ENCODE measurements at places on chromosomes 3 and 15.
A peak's percentile ranks its signal among the peaks of the same experiment; 100 is the strongest.

- no peak for DNase-seq
Measured at GRCh38 chr15:91422797-91423196, 322.7 kb downstream of the SV2B start.

- DNase-seq: no peak
Measured at GRCh38 chr15:61256231-61256630, 27.1 kb upstream of the RORA start.

GRCh38 chr15:62756326-62756994 lies 286.1 kb upstream of the TPM1 start:
- no peak for DNase-seq

GRCh38 chr3:141597931-141598330 lies 111.1 kb downstream of the RASA2 start:
- no peak for DNase-seq

DNA sequence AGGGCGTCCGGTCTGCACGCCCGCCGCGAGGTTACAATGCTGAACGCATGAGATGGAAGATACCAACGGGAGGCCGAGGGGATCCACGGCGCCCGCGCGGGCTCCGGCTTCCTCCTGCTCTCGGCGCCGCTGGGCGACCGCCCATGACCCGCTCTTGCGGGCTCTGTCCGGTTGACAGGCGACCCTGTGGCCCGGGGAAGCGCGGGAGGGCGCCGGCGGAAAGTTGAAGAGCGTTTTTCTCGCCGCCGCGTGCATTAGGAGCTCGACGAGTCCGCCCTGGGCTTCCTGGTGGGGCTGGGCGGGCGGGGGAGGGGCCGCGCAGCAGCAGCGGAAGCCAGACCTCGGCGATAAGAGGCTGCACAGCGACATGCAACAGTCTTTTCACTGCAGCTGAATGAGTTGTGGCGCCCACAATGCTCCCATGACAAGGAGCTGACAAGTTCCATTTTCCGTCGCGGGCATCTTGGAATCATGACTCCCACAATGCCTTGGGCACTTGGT lies at the start of gene MBNL1:
Gene MBNL1 (plus strand): TSS at position 375 of the 501 bp plus-strand sequence. CDS start 31,265 bp downstream, outside the sequence.
- DNase-seq: peak; percentile 84

DNA sequence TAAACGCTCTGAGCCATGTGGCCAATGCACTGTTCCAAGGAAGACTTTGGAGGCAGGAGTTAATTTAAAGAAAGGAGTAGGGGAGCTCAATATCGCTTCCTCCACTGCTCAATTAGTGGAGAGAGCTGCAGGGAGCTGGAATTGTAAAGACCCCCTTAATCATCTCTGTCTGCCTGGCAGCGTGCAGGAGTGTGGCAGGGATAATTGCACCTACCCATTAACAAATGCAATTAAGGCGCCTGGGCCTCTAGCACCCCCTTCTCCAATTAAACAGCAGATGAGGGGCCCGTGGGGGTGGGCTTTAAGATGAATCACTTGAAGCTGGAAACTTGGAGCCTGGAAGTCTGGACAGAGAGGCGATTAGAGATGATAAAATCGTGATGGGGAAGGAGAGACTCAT lies 61.7 kb upstream of the GLCE start:
- no peak for DNase-seq

DNA sequence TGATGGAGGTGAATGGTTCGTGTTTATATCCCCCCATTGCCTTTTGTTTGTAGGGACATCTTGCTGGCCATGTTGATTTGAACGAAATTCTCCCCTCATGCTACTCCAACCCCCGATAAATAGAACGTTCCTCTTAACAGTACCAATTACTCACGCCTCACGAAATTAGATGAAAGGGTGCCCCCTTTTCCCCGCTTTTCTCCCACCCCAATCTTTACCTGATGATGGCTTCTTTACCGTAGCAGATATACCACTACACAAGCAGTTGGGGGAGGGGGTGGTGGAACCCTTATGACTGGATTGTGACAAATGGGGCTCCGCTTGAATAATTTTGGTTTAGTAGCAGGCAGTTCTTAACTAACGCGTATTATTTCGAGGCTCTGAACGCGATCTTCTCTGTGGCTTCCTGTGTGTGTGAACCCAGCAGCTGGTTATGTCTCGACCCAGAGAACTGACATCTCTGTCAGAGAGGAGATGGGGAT lies 1.1 kb downstream of the PIAS1 start:
- DNase-seq: peak; percentile 47

- DNase-seq: no peak
Measured at GRCh38 chr3:99041747-99042146, 140.3 kb upstream of the DCBLD2 start.

GRCh38 chr3:53672981-53673380 lies 173.2 kb downstream of the CHDH start:
- no peak for DNase-seq

GRCh38 chr15:60801395-60801794 lies 322.5 kb upstream of the ICE2 start:
- DNase-seq: no peak

DNA sequence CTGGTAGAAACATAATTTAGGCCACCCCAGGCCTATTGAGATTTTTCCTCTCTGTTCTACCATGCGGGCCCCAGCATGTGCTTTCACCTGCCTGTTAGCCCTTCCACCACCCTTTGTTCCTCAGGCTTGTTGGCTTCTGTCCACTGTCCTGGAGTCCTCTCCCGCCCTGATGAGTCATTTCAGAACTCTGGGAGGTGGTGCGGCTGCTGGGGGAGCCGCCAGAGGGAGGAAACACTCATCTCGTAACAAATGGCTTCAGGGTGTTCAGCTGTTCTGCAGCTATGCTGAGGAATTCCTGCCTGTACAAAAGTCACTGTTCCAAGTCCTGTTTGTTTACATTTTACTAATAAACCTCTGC lies 36.3 kb downstream of the LRTM1 start:
- no peak for DNase-seq

DNA sequence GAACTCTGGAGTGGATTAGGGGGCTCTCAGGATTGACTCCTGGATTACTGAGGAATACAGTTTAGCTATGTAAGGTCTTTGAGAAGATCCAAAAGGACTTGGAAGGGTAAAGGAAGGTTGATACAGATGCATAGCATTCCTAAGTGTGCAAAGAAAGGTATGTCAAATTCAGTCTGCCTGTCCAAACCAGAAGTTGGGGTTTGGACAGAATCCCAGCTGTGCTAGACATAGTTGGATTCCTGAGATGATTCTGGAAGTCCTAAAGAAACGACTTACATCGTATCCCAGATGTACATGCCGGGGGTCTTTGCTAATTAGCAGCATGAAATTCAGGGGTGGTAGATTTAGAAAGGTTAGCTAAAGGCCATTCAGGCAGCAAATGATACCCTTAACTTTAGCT lies 97.7 kb upstream of the TSPAN3 start:
- DNase-seq: no peak

DNA sequence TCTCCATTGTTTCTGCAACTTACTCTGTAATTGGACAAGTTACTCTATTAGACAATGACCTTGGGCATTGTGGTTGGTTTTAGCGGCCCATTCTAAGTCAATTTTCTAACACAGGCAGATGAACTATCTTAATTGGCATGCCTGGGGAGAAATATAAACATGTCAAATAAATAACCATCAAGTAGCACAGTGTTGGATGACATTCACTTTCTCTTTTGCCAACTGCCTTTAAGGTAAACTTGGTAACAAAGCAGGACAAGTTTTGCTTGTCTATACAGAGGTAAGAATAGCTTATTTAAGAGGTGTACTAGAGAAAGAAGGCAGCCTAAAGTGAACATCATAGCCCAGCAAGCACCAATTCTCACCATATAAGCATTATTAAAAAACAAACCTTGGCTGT lies 599.6 kb downstream of the GBE1 start:
- DNase-seq: no peak

DNA sequence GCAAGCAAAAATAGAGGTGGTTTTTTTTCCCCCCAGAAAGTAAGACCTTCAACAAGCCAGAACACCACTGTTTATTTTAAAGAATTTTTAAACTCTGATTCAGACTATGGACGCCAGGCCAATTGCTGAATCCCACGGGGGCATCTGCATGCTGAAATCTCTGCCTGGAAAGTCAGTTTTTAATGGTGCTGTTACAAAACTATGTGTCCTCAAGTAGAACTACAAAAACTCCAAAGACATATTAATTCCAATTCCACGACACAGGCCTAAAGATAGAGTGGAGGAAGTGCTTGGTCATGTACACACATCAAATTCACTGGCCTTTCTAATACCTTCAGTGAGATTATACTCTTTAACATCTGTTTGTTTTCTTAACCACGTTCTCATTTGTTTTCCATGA lies 490.5 kb upstream of the NR2F2 start:
- DNase-seq: no peak

DNA sequence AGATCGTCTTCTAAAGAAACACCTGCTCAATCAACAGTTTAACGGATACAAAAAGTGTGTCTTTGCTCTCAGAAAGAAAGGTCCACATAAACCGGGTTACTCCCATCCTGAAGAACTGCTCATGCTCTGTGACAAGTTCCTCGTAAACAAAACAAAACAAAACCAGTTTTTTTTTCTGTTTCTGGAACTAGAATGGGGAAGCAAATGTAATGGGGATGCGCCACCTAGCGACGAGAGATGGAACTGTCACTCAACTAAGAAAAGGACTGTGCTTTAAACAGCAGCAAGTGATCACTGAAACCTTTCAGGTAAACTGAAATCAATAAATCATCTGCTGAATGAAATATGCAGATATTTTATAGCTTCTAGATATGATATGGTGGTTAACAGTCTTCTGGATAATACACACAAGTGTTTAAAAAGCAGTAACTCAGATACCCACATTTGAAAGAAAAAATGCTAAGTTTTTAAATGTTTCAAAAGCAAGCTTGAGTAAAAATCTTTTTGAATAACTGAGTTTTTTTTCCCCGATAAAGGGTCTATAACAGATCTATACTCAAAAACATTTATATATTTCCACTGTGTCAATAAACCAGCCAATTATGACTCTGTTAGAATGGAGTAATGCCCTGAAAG lies 10.9 kb downstream of the TM2D3 start:
- peak; percentile 73 for DNase-seq

GRCh38 chr3:13198264-13198879 lies 125.1 kb upstream of the IQSEC1 start:
- DNase-seq: peak; percentile 4

GRCh38 chr15:64333986-64334929 lies 21.7 kb downstream of the CSNK1G1 start:
- peak; percentile 33 for DNase-seq

DNA sequence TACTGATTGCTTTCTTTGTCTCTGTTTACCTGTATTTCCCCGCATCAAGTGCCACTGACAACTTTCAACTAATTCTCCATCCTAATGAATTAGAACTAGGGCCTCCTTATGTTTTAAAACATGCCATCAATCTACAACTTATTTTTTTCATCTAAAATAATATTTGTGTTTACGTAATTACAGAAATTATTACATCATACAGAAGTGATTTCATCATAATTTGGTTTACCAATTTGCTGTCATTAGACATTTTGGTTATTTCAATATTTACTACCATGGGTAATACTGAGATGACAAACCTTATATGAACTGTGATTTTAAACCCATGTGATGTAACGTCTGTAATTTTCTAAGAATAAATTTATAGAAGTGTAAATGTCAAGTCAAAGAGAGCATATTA lies 468.0 kb upstream of the IL12A start:
- no peak for DNase-seq

- DNase-seq: no peak
Measured at GRCh38 chr3:46876313-46877300, 914 bp upstream of the PTH1R start.

GRCh38 chr15:51075826-51076523 lies 18.7 kb downstream of the TNFAIP8L3 start:
- no peak for DNase-seq

- no peak for DNase-seq
Measured at GRCh38 chr15:87572381-87572910, 684.1 kb downstream of the NTRK3 start.

DNA sequence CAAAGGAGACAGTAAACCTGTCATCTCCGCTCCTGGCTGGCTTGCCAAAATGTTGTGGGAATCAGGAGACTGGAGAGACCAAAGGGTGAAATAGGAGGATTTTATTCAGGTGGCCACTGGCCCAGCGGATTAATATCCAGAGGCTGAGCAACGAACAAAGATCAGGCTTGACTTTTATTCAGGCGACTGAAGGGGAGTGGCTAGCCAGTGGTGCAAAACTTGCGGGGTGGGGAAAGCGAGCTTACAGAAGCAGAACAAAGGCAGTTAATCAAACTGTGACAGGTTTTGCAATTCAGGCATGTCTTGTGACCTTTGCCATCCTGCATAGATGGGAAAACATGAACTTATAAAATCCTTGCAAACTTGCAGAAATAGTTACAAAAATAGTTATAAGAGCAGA lies 19.8 kb upstream of the ACAD9 start:
- DNase-seq: no peak

DNA sequence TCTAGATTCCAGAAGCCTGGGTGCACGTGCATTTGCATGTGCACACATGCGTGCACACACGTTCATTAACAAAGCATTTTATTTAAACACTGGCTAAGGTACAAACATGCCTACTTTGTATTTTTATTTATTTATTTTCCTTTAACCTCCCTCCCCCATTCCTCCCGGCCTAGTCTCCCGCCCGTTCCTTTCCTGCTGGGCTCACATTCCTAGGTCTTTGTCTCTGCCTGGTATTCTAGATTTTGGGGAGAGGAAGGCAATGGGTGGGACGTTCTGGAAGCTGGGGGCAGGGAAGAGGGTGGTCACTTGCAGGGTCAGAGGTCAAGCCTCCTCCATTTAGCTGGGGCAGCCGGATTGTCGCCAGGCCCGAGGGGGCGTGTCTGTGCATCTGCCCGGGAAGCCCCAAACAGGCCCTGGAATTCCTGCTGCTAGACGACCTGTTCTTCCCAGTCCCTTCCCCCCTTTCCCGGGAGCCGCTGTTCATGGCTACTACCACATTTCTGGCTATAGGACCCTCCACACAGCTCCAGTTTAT lies 51.8 kb downstream of the TRIM71 start:
- no peak for DNase-seq

DNA sequence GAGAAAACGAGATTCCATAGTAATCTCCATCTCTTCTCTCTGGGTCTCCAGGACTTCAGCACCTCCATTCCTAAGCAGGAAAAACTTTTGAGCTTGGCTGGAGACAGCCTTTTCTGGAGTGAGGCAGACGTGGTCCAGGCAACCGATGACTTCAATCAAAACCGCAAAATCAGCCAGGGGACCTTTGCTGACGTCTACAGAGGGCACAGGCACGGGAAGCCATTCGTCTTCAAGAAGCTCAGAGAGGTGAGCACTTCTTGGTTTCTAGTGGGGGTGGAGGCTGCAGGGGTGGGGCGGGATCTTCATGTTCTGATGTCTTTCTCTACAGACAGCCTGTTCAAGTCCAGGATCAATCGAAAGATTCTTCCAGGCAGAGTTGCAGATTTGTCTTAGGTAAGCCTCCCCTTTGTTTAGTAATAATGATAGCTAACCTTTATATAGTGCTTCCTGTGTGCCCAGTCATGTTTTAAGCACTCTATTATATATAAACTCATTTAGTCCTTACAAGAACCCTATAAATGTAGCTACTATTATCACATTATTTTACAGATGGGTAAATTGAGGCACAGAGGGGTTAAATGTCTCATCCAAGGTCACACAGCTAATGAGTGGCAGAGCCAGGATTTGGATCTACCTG lies 35.0 kb upstream of the TATDN2 start:
- DNase-seq: no peak

DNA sequence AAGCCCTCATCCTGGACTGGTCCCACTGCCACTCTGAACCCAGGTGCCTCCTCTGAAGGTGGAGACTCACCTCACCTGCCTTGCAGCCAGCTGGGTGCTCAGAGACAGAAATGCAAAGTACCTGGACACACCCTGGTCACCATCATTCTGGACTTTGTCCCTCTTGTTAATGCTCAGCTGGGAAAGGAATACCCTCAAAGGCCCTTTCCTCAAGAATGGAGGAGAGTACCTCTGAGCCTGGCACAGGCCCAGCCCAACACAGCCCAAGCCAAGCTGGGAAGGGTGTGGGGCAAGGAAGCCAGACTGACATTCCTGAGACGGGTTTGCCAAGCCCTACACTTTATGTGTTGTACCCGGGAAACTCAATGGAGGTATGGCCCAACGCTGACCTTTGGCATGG lies 983 bp upstream of the ALAS1 start:
- no peak for DNase-seq

All from activated T-cell treated with anti-CD3 and anti-CD28 coated beads, Interleukin-2, amount 50 U/mL, for 1 hour (primary cell).